Gastroesophageal sphincter (tissue), 4 donors: ENCODE measurements at places on chromosomes 11 and 22.
A peak's percentile ranks its signal among the peaks of the same experiment; 100 is the strongest.

DNA sequence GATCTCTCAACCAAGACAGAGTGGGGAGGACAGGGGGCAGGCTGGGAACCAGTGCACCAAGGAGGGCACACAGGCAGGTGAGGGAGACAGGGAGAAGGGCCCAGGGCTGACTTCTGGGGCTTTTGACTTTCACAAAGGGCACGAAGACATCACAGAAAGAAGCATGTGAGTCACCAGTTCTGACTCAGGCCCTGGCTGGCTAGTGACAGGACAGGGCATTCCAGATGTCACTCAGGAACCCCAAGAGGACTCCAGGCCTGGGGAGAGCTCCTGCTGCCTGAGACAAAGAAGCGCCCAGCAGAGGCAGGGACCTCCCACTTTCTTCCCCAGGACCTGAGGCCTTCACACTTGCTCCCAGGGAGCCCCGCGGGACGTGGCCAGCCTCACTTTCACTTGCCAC is 497.2 kb downstream of the BUD13 start:
- no peak for ATAC-seq

DNA sequence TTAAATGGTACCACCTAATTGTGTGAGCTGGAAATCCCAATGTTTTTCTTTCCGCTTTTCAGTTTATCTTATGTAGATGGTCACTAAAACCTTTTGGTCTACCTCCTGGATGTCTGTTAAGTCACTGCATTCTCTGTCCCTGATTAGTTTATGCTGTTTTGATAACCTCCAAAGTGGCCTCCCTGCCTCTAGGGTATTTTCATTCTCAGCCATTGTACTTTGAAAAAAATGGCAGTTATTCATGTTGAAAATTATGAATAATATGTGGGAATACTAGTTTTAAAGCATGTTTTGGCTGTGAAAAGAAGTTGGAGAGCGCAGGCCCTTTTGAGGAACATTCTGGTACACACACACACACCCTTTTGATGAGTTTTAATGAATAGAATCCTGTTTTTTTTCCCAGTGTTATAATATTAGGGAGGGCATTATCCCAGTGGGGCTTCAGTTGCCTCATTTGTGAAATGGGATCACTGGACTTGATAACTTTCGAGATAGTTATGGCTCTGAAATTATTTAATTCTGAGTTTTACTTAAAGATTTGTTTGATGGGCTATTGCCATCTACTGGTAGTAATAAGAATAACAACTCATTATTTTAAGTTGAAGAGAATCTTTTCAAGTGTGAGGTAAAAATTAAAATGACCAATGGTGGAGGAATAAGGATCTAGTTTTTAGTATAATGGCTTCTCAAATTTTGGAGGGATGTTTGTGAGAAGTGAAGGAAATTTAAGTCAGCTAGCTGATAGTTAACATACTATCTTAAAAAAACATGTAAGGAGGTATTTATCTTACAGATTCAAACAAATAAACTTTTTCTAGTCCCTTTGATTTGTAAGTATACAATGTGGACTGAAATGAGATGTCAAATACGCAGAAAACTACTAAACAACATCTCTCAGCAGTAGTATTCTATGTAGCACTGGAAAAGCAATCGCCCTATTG is 3.9 kb downstream of the FDX1 start:
- ATAC-seq: no peak

DNA sequence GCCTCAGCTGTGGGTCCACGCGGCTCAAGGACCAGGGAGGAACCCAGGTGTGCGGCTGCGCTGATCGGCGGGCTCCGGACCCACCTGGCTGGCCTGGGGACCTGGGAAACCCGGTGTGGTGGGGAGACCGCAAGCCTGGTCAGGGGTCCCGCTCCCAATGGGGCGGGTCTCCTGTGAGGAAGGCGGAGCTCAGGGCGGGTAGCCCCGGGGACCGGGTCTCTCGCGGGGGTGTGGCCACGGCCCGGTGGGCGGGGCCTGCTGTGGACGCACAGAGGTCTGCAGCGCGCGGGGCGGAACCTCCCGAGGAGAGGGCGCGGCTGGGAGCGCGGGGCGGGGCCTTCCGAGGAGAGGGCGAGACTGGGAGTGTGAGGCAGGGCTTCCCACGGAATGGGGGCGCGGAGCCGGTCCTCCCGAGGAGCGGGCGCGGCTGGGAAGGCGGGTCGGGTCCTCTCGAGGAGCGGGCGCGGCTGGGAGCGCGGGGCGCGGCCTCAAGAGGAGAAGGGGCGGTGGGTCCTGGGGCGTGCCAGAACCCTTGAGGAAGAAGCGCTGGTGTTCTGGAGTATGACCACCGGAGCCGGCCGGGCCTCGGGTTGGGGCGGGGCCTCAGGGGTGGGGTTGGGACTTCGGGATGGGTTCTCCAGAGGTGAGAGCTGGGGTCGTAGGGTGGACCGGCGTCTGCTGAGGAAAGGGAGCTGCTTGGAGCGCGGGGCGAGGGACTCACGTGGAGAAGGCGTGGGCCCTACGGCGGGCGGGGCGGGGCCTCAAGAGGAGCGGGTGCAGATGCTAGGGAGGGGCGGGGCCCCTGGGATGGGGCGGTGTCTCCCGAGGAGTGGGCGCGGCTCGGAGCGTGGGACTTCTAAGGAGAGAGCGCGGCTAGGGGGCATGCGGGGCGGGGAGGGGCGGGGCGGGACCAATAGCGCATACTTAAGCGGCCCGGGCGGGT is 20.8 kb downstream of the DGCR6L start:
- ATAC-seq: peak; percentile 89

DNA sequence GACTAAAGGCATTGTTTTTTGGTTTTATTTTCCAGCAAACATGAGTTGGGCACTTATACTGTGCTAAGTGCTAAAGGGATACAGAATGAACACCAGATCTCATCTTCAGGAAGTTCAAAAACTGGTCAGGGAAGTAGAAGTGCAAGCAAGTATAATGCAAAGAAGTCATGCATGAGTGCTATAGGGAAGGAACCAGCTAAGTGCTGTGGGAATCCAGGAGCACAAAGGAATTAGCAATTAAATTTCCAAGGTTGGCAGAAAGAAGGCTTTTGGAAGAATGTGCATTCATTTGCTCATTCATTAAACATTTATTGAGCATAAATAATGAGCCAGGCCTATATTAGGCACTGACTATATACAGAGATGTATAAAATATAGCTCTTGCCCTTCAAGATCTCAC is 143.7 kb upstream of the ARHGAP42 start:
- ATAC-seq: no peak

GRCh38 chr11:100484948-100485347 is 202.1 kb upstream of the ARHGAP42 start:
- no peak for ATAC-seq

- ATAC-seq: no peak
These were observed 10.4 kb upstream of the RASL10A start for GRCh38 chr22:29325785-29326315.

GRCh38 chr11:116986521-116987105 is 111.6 kb downstream of the SIK3 start:
- peak; percentile 73 for ATAC-seq
